ENCODE measurements at places on chromosomes 5 and 9. TPM values are rescaled to one million over a fixed set of nuclear protein-coding genes. Genes with fewer than 3 reads are reported as not detected.

DNA sequence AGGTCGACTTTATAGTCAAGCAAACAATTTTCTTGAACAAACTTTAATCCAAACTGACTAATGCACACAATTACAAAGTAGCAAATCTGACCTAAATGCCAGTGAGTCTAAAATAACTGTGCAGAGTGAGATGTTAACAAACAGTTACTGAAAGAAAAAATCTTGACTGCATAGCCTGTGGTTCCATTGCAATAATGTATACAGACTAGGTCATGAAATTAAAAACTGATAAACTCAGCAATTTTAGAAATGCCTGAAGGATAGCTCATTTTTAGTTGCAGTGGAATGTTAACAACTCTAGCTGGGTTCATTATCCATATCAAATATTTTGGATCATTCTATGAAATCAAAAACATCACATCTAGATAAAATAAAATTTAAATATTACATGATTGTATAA is 73.4 kb upstream of the CDH12 start:
- no peak for DNase-seq

GRCh38 chr5:160496334-160496733 is 74.7 kb downstream of the PTTG1 start:
- no peak for DNase-seq

DNA sequence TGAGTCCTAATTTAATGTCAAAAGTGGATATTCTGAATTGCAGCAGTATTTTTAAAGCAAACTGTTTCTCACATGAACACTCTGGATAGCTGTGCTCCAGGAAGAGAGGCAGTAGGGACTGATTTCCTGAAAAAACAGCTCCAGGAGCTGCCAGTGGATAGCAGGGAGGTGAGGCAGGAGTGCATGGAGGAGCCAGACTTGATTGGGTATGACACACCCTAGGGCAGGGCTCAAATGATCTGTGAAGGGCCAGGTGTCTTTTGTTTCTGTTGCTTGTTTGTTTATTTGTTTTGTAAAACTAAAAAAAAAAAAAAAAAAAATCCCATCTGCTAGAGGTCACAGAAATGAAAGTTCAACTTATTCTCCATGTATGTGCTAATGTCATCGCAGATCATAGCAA is 83.4 kb downstream of the ADRB2 start:
- DNase-seq: no peak

DNA sequence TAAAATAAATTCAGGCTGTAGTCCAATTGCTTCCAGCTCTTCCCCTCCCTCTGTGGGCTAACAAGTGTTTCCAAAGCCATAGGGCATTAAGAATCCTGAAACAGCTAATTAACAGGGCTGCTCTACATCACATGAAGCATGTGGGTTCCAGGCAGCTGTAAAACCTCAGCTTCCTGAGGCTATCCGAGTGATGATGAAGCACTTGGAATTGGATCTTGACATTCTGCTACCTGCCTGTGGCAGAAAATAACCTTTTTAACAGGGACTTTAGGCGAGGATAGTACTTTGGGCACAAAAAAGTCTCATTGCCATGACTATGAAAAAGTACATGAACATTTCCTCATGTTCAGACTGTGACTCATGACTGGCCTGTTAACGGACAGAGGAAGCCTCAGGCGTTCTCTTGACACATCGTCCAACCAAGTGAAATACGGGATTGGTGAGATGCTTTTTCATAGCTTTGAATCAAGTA is 107.2 kb downstream of the PDE4D start:
- DNase-seq: no peak

GRCh38 chr5:118791926-118792734 is 196.2 kb downstream of the DTWD2 start:
- peak; percentile 30 for DNase-seq

DNA sequence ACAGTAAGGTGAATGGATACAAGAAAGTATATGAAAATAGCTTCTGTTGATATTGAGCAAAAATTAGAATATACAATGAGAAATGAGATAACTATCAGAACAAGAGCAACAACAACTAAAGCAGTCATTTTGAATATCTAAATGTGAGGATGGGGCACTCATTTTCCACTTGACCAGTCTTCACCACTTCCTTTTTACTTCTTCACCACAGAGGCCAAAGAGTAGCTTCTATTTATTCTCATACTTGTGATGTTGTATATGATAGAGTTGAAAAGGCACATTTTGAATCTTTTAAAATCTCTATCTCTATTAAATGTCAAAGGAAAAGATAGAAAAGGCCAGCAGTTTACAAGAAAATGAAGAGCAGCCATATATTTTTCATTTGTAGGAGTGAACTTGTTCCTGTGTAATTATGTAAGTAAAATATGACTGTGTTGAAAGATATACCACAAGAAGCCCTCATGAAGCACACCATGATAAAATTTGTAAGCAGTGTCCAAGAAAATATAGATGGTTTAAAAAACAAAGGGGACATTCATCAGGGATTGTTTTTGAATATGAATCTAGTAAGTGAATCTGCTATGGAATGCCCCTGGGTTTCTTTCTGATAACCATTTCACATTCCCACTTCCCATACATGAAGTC is 39.2 kb downstream of the ADAMTS19 start:
- no peak for DNase-seq

GRCh38 chr9:81557452-81558090 is 131.8 kb downstream of the TLE1 start:
- no peak for DNase-seq

GRCh38 chr9:91907484-91908292 is 42.3 kb downstream of the ROR2 start:
- no peak for DNase-seq

GRCh38 chr5:89850513-89850865 is 559.1 kb downstream of the CETN3 start:
- DNase-seq: no peak

GRXCR2 gene
- not detected for total RNA-seq

KCNV2 gene
- total RNA-seq: not detected
